ENCODE measurements at places on chromosomes 2 and 18. TPM values are rescaled to one million over a fixed set of nuclear protein-coding genes. Genes with fewer than 3 reads are reported as not detected.

MAP3K19 gene
- total RNA-seq, result not detected

ADAM23 gene
- total RNA-seq, result 11.4 TPM

BCL2 gene
- total RNA-seq, result 2.5 TPM

POMC gene
- total RNA-seq, result not detected

C2orf78 gene
- total RNA-seq, result not detected

RBM43 gene
- total RNA-seq, result 6.9 TPM

COBLL1 gene
- total RNA-seq, result 8.9 TPM

GRCh38 chr2:151289972-151290866, 751 bp upstream of the NMI start:
- peak overlapping the region; percentile 94 for H3K27ac ChIP-seq
- DNase-seq, result no peak
- H3K4me1 ChIP-seq, result peaks cover 26% of the 10 kb centered on the region
- H3K27me3 ChIP-seq, result no peaks in the 10 kb centered on the region
- H3K4me3 ChIP-seq, result peak overlapping the region; percentile 75

DNA sequence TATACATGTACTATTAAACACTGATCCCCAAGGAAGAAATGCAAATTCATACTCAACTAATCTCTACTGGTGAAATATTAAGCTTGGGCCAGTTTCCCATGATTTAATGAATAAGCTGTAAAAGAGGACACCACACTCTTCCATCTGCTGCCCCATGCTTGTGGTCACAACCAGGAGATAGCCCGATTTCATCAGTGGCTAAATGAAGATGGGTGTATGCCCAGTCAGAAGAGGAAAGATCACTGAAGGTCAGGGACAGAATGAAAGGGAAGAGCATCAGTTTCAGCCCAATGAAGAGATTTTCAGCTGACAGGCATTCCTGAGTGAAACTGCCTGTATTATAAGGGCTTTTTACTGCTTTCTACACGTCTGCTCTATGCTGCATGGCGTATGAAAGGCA, 103.5 kb downstream of the KCNS3 start:
- no peak for DNase-seq
- H3K4me1 ChIP-seq, result no peaks in the 10 kb centered on the region
- H3K27ac ChIP-seq, result no peak overlapping the region

GRCh38 chr18:24791751-24792545, 331.5 kb downstream of the HRH4 start:
- no peaks in the 10 kb centered on the region for H3K36me3 ChIP-seq
- no peak overlapping the region for H3K27ac ChIP-seq
- H3K27me3 ChIP-seq, result peaks cover 9% of the 10 kb centered on the region
- H3K4me1 ChIP-seq, result peaks cover 4% of the 10 kb centered on the region

- no peak overlapping the region for H3K27ac ChIP-seq
- H3K4me1 ChIP-seq, result no peaks in the 10 kb centered on the region
- H3K36me3 ChIP-seq, result no peaks in the 10 kb centered on the region
- H3K27me3 ChIP-seq, result peaks cover 11% of the 10 kb centered on the region
- DNase-seq, result no peak
- no peak overlapping the region for H3K4me3 ChIP-seq
These were observed 18.7 kb upstream of the SULT1C3 start for GRCh38 chr2:108220942-108221541.

DNA sequence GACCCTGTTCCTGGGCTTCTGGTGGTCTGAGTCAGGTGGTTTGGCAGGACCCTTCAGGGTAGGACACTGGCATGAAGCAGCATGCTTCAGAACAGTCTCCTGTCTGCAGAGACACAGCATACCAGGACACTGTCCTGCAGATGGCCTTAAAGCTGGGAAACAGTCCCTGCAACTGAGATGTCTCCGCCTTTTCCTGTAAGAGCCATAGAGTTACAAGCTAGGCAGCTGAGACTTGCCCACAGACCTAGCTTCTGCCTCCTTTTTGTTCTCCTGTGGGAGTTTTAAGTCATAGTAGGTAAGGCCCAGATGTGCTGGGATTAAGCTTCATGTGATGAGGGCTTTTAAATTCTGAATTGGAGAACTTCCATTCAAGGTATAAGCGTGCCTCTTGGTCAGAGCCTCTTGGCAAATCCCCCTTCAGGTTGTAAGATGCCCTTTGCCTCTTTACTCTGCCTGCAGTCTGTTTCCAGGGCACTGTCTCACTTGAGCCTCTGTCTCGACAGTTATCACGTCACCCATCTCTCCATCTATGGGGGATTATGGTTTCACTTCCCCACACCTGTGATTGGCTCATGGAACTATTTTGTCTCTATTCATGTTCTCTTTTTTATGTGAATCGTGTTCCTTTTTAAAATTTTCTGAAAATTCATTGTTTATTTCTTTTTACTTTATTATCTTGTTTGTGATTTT, 51.8 kb downstream of the COA5 start:
- DNase-seq, result no peak
- H3K36me3 ChIP-seq, result peaks cover 28% of the 10 kb centered on the region
- H3K27ac ChIP-seq, result no peak overlapping the region
- no peaks in the 10 kb centered on the region for H3K4me1 ChIP-seq
- no peaks in the 10 kb centered on the region for H3K27me3 ChIP-seq

DNA sequence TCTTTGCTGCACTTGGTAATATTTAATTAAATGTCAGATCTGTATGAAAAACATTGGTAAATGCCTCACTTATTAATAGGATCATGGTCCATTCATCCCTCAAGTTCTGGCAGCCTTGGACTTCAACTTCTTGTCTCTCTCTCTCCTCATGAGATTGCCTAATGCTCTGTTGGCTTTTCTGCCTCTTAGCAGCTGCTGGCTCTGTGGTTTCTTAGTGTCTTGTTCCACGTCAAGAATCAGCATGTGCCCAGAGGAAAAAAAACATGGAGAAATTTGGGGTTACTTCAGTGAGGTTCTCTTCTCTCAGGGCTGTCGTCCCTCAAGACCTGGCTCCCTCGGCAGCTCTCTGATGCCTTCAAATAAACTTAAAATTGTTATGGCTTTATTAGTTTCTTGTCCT, 75.4 kb downstream of the TAF4B start:
- peaks cover 2% of the 10 kb centered on the region for H3K27me3 ChIP-seq
- no peak overlapping the region for H3K27ac ChIP-seq
- H3K4me1 ChIP-seq, result peaks cover 15% of the 10 kb centered on the region
- H3K4me3 ChIP-seq, result no peak overlapping the region

DNA sequence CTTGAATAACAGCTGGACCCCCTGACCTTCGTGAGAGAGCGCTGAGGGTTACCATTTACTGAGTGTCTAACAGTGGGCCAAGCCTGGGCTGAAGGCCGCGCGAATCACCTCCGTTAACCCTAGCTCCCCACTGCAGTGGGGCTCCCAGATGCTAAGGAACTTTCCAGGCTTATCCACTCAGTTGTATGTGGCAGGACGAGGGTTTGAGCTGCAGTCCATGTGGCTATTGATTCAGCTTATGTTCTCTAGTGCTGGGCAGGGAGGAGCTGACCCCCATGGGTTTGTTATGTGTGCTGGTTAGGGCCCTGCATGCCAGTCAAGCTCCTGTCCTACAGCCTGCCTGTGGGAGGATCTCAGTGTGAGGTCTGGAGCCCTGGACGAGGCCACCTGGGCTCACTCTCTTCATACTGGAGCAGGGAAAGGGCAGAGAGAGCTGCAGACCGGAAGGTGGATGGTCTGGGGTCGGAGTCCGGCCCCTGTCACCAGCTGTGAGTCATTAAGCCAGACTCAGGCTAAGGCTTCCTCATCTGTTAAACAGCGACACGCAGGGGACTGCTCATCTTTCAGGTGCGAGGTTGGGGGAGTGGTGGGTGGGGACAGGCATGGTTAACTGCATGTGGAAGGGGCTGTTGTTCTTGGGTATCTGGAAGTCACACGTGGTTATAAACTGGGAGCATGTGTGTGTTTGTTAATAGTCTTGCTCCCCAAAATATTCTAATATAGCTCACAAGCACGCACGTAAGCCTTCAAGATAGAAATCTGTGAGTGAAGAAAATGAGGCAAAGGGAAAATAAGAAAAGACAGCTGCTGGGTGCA, 6.6 kb downstream of the PSD4 start:
- no peak overlapping the region for H3K27ac ChIP-seq
- no peaks in the 10 kb centered on the region for H3K36me3 ChIP-seq
- H3K4me3 ChIP-seq, result no peak overlapping the region
- H3K4me1 ChIP-seq, result peaks cover 5% of the 10 kb centered on the region
- H3K27me3 ChIP-seq, result peaks cover under 1% of the 10 kb centered on the region
- DNase-seq, result no peak

GRCh38 chr18:50114448-50114847, 80.5 kb downstream of the MYO5B start:
- no peak overlapping the region for H3K4me3 ChIP-seq
- H3K4me1 ChIP-seq, result no peaks in the 10 kb centered on the region
- DNase-seq, result no peak
- peaks cover 1% of the 10 kb centered on the region for H3K27me3 ChIP-seq
- no peaks in the 10 kb centered on the region for H3K36me3 ChIP-seq

DNA sequence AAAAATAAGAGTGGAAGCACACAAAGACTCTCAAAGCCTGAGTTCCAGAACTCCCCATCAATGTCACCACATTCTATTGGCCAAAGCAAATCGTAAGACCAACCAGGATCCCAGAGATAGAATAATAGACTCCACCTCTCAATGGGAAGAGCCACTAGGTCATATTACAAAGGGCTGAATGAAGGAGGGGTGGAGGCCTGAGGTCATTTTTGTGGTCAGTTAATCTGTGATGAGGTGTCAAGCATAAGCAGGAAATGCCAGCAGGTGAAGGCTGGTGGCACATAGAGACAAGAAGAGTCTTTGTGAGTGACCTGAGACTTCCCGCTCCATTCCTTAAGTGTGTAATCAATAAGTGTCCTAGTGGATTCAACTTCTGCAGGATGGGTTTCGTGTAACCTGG, 144.3 kb downstream of the TFCP2L1 start:
- no peaks in the 10 kb centered on the region for H3K4me1 ChIP-seq
- H3K4me3 ChIP-seq, result no peak overlapping the region
- peaks cover 46% of the 10 kb centered on the region for H3K27me3 ChIP-seq
- no peak overlapping the region for H3K27ac ChIP-seq
- DNase-seq, result no peak

GRCh38 chr18:74299746-74300145, 8.0 kb upstream of the CYB5A start:
- no peak overlapping the region for H3K27ac ChIP-seq
- H3K36me3 ChIP-seq, result no peaks in the 10 kb centered on the region
- H3K4me3 ChIP-seq, result no peak overlapping the region
- H3K27me3 ChIP-seq, result peaks cover 41% of the 10 kb centered on the region
- no peak for DNase-seq
- no peaks in the 10 kb centered on the region for H3K4me1 ChIP-seq

- DNase-seq, result peak; percentile 85
- peak within 1 kb of the TSS; percentile 82 for H3K4me3 ChIP-seq
- peaks cover 20% of the 10 kb centered on the region for H3K4me1 ChIP-seq
- H3K36me3 ChIP-seq, result no peaks in the 10 kb centered on the region
These were observed at the start of gene PSTPIP2 for GRCh38 chr18:46071653-46072375. TSS of gene PSTPIP2 (minus strand) at chr18:46072260. CDS start at chr18:46072188, 72 bp downstream.

DNA sequence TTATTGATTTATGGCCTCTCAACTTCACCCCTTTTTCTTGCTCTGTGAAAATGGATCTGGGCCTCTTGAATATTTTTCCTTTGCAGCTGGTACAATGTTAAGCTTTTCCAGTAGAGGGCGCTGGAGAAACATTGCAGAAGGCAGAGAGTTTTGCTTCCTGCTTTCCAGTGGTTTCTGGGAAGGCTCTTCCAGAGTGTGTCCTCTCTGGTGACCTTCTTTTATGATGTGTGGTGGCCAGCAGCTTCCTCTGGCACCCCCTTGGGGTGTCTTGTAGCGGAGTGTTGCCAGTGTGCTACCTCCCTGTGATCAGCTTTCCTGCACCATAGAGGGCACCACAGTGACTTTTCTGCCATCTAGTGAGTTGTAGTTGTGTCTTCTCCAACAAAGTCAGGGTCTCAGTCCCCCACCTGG, 25.4 kb upstream of the MGAT5 start:
- DNase-seq, result no peak
- H3K4me1 ChIP-seq, result peaks cover 13% of the 10 kb centered on the region
- no peaks in the 10 kb centered on the region for H3K27me3 ChIP-seq
- no peak overlapping the region for H3K4me3 ChIP-seq
- H3K27ac ChIP-seq, result no peak overlapping the region
- no peaks in the 10 kb centered on the region for H3K36me3 ChIP-seq

GRCh38 chr2:18536100-18536499, 24.4 kb downstream of the RDH14 start:
- peaks cover 11% of the 10 kb centered on the region for H3K4me1 ChIP-seq
- H3K27me3 ChIP-seq, result no peaks in the 10 kb centered on the region
- no peak for DNase-seq
- H3K27ac ChIP-seq, result peak overlapping the region; percentile 29
- no peaks in the 10 kb centered on the region for H3K36me3 ChIP-seq
- H3K4me3 ChIP-seq, result no peak overlapping the region

DNA sequence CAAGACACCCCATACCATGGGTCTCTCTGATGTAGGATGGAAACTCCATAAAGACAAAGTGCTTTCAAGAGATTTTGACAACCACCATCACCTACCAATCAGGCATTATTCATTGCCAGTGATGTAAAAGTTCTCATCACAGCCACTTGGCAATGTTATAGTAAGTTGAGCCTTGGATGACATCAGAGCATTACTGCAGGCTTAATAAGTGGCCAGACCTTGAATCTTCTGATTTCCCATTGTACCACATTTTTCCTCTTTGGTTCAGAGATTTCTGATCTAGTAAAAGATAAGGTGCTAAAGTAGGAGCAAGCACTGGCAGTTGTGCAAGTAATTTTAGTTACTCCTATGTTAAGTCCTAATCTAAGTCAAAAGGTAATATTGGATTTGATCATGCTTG, 36.5 kb downstream of the OSR1 start:
- H3K4me1 ChIP-seq, result peaks cover 2% of the 10 kb centered on the region
- no peaks in the 10 kb centered on the region for H3K27me3 ChIP-seq
- H3K27ac ChIP-seq, result no peak overlapping the region
- peaks cover 3% of the 10 kb centered on the region for H3K36me3 ChIP-seq

GRCh38 chr2:58228299-58228698, 12.8 kb downstream of the FANCL start:
- no peaks in the 10 kb centered on the region for H3K27me3 ChIP-seq
- no peak overlapping the region for H3K4me3 ChIP-seq
- H3K27ac ChIP-seq, result no peak overlapping the region
- H3K36me3 ChIP-seq, result peaks cover 8% of the 10 kb centered on the region

DNA sequence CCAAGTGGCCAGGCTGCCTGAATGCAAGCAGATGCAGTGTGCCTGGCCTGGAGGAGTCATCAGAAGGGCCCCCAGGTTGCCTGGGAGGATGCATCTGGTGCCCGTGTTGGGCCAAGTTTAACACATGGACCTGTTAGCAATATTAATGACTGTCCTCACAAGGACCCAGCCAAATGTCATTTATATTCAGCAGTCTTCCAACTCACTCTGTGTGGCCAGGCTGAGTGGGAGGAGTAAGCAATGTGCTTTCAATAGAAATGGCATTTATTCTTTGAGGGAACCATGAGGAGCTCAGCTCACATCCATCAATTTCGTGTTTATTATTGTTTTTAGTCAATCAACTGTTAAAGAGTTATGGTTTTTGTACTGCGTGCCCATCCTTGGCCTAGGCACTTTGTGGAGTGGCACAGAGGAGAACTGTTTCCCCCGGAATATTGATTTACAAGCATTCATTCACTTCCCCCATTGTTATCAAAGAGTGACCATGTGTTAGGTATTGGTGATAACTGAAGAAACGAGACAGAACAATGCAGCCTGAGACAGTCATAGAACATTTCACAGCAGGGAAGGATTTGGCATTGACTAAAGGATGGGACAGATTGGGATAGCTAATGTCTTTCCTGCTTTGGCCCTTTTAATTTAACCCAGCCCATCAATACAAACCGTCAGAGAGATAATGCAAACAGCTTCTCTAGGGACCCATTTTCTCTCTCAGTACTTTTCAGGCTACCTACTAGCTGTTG, 725.2 kb downstream of the TSN start:
- H3K4me1 ChIP-seq, result no peaks in the 10 kb centered on the region
- no peak overlapping the region for H3K27ac ChIP-seq
- DNase-seq, result no peak
